NCI-H526 (cell line): ENCODE measurements at places on chromosomes 1 and 21.

GRCh38 chr1:7509598-7509997, 261.5 kb upstream of the VAMP3 start:
- no peak for DNase-seq

- no peak for DNase-seq
Measured at GRCh38 chr1:68481041-68481440, 15.8 kb downstream of the DEPDC1 start.

DNA sequence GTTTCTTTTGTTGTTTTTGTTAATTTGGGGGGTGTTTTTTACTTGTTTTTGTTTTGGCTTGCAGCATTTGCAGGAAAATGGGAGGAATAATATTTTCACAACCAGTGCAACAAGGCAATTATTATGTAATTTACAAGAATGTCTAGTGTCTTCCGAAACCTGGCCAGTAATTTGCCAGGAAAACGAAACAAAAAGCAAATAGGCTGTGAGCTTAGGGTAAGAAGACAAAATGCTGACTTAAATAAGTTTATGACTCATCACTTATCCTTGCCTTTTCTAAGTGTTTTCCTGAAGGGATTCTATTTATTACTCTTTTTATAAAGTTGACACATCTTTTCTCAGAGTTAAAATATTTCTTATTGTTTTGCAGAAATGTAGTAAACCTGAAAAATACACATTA, 49.8 kb downstream of the KCNT2 start:
- DNase-seq = no peak

DNA sequence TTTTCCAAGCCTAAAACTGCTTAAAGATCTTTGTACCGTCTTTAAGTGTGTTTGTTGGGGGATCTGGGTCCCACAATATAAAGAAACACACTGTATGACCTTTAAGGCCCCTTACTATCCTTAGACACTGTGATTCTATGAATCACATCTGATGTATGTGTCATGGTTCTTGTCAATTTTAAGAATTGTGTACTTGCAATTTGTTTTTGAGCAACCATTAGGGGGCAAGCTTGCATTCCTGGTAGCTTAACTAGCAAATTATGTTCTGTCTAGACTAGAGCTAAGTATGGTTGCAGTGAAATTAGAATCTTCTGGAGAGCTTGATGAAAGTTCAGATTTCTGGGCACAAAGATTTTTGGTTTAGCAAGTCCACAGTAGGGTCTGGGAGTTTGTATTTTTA, 219.5 kb downstream of the TPR start:
- DNase-seq = peak; percentile 80

DNA sequence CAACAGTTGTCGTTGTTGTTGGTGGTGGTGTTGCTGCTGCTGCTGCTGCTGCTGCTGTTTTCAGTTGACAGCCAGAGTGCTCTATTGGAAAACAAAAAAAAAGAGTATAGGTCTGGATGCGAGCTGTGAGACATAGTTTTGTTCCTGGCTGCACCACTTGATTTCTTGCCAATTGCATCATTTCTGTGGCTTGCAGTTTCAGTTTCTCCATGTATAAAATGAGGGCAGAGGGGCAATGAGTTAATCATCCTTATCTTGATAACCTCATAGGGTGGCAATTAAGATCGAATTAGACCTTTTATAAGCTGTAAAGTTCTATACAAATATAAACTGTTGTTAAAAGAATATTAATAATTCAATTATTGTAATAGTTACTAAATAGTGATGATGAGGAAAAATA, 156.7 kb downstream of the DMRTA2 start:
- no peak for DNase-seq

GRCh38 chr1:14996133-14997050, 157.2 kb upstream of the TMEM51 start:
- no peak for DNase-seq

- DNase-seq = no peak
Measured at GRCh38 chr1:182041615-182042014, 19.9 kb downstream of the ZNF648 start.

DNA sequence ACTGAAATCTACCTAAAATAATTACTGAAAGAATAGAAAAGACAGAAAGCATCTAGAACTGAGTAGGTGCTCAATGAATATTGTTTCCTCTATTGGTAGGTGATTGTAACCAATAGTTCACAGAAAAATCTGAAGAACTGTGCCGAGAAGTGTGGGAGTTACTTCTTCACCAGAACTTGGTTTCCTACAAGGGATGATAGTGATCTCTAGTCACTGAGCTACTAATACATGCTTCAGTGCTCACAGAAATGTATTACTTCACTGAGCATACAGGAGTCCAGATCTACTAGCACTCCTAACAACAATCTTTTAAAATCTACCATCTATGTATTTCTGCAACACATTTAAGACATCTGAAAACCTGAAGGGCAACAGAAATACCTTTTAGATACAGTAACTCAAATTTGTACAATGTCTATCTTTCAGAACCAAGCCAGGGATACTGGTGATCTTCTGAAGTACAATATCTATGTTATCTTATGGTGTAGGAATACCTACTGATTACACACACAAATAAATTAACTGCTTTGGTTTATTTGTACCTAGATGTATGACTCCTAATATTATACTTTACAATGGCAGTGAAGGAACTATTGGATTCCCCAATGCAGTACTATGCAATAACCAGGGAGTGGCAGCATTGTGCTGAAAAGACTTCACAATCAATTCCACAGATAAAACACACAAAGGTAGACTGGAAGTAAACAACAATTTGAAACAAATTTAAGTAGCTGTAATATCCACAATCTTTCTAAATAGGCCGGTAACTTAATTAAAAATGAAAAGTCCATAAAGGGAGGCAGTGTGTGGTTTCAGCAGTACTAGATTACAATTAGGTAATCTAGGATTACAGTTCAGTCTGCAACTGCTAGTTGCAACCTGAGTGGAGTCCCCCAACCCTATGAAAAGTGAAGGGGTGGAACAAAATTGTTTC, 243.0 kb downstream of the SLC45A1 start:
- DNase-seq = peak; percentile 62

DNA sequence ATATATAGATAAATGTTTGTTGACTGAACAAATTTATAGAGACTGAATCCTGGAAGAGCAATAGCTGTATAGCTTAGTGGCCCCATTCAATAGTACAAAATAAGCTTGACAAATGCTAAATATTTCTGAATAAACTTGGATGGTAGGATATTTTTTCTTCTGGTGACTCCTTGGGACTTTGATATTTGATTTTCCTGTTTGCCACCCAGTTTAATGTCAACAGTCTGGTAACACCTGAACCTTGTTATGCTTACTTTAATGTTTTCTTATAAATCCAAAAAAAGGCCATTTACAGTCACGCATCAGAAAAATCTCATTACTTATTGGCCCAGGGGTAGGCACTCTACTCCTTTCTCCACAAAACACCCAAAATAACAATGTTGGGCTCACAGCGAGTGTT, 30.8 kb downstream of the WDR64 start:
- no peak for DNase-seq

DNA sequence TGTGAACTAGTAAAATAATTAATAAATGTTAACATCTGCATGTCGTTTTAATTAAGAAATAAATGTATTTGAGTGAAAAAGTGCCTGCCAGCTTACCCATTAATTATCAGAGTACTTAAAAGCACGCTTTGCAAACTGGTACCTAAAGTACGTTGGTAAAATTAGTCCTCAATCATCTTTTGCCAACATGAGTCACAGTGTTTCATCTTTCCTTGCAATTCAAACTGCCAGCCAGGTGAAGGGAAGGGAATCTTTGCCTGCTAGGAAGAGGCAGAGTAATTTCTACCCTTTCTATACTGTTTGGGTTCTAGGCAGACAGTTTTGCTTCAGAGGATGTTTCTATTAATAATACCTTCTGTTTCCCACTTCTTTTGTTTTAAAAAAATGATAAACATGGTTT, 57.2 kb upstream of the CNIH3 start:
- DNase-seq = no peak

DNA sequence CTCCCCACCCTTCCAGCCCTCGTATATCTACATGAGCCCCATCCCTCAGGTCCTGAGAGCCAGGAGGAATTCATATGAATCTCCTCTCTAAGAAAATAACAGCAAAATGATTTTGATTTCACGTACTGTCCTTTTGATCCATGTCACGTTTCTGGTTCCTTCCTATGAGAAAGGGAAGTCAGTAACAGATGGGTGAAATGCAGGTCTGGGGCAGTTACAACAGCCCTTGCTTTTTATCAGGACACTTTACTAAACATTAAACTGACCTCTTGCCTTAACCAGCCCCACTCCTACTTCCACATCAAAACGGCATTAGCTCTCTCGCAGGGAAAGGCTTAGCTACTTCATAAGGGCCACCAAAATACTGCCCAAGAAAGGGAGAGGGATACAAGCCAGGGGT, 59.0 kb downstream of the SPATA46 start:
- no peak for DNase-seq

GRCh38 chr1:52288286-52288685, 77.7 kb downstream of the CC2D1B start:
- no peak for DNase-seq

DNA sequence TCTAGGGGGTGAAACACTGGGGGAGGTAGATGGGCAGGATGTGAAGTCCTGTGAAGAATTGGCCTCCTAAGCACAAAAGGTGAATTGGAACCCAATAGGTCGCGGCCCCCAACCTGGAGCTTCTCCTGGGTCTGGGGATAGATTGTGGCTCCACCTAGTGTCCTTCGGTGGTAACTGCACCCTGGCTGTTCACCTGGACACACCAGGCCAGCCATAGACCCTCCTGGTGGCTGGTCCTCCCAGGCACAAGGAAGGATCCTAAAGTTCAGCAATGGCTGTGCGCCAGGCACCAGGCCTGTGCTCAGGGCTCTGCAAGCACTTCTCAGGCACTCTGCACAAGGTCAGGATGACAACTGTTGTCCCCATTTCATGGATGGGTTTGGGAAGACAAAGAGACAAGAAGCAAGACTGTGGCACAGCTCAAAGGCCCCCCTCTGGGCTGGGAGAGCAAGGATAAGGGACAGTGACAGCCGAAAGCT, 13.5 kb downstream of the ESPN start:
- DNase-seq = peak; percentile 87

GRCh38 chr1:229148743-229149142, 122.2 kb upstream of the RAB4A start:
- DNase-seq = no peak

DNA sequence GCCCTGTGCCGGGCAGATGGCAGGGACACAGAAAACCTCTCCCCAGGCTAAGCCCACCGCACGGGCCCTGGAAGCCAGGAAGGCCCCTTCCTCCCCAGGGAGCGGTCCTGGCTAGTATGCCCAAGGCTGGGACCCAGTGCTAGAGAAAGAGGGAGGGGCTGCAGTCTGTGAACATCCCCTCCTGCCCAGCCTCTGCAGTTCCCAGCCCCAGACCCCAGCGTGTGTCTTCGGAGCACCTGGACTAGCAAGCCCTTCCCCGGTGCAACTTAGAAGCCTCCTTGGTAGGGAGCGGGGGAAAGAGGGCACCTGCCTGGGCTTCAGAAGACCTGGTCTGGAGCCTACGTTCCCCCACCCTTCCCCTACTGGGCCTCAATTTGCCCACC, 2.1 kb downstream of the PLEKHG5 start:
- DNase-seq = peak; percentile 89
